Colonic mucosa (tissue), 4 donors: ENCODE measurements at places on chromosomes 4 and X. TPM values are rescaled to one million over a fixed set of nuclear protein-coding genes. Genes with fewer than 3 reads are reported as not detected.

Gene GAGE1
- not detected for total RNA-seq

Gene APOO
- 38.9 TPM for total RNA-seq

DNA sequence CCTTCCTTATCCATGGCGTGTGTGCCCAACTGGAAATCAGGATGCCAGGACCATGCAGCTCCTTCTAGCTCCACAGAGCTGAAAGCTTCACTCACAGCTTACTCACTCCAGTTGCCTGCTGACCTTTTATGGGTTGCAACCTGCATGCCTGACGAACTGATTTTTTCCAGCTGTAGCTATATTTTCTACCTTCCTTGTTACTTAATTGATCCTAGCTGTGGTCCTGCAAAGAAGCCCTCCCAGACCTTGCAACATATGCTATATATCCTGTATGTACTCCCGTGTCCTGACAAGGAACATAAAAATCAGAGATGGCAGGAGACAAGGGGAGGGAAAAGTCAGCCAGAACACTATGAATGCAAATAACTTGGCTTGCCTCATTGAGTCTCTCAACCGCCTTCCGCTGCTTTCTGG, 135.3 kb upstream of the LDB2 start:
- no peaks in the 10 kb centered on the region for H3K36me3 ChIP-seq
- H3K27me3 ChIP-seq: no peaks in the 10 kb centered on the region
- no peak for DNase-seq
- no peak overlapping the region for H3K4me3 ChIP-seq
- no peak overlapping the region for H3K27ac ChIP-seq

Gene TEC
- 2.1 TPM for total RNA-seq

DNA sequence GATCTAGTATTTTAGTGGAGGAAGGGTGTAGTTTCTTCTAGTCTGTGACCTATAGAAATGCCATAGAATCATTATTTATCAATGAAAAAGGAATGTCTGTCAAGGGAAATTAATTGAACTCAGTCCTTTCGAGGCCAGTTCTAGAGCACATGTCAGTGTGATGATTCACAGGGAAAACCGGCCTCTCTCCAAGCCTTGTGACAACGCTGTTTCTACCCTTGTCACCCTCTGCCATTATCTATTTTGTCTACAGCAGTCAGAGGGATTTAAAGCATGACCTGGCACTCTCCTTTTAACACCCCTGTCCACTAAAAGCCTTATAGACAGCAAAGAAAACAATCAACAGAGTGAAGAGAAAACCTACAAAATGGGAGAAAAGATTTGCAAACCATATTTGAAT, 119.8 kb downstream of the DRD5 start:
- DNase-seq: no peak
- H3K4me1 ChIP-seq: no peaks in the 10 kb centered on the region
- no peak overlapping the region for H3K4me3 ChIP-seq
- H3K36me3 ChIP-seq: no peaks in the 10 kb centered on the region

GRCh38 chrX:57155171-57155570, 18.0 kb upstream of the SPIN2A start:
- H3K4me3 ChIP-seq: no peak overlapping the region
- no peaks in the 10 kb centered on the region for H3K36me3 ChIP-seq
- DNase-seq: peak; percentile 34
- H3K27ac ChIP-seq: no peak overlapping the region
- H3K27me3 ChIP-seq: no peaks in the 10 kb centered on the region
- no peaks in the 10 kb centered on the region for H3K4me1 ChIP-seq

DNA sequence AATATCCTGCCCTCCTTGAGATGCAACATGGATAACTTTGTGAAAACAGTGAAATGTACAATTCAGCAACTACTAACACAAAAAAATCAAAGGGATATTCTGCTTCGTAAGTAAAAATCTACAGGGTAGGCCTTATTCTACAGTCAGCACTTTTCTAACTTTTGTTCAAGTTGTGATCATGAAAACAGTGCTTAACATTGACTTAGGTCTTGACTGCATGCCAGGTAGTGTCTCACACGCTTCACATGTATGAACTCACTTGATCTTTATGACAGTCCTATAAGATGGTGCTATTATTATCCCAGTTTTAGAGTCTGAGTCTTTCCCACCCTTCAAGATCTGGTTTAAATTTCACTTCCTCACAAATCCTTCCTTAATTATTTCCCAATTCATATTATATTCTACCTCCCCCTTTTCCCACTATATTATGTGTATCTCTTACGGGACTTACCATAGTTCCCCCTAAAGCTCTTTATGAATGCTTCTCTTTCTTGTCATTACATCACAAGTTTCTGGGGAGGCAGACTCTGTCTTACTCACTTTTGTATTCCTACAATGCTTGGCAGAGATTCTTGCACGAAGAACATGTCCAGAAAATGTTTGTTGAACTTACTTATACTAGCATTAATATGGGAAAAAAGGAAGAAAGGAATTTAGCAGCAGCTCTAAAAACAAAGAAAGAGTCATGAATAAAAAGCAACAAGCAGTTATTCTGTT, 179.8 kb downstream of the SCFD2 start:
- no peak overlapping the region for H3K4me3 ChIP-seq
- H3K36me3 ChIP-seq: no peaks in the 10 kb centered on the region
- no peak overlapping the region for H3K27ac ChIP-seq
- H3K27me3 ChIP-seq: no peaks in the 10 kb centered on the region
- H3K4me1 ChIP-seq: no peaks in the 10 kb centered on the region
- DNase-seq: no peak

Gene RS1
- total RNA-seq: not detected

GRCh38 chr4:15894393-15894792, 44.1 kb downstream of the FGFBP1 start:
- no peaks in the 10 kb centered on the region for H3K36me3 ChIP-seq
- H3K4me3 ChIP-seq: no peak overlapping the region
- no peak for DNase-seq

DNA sequence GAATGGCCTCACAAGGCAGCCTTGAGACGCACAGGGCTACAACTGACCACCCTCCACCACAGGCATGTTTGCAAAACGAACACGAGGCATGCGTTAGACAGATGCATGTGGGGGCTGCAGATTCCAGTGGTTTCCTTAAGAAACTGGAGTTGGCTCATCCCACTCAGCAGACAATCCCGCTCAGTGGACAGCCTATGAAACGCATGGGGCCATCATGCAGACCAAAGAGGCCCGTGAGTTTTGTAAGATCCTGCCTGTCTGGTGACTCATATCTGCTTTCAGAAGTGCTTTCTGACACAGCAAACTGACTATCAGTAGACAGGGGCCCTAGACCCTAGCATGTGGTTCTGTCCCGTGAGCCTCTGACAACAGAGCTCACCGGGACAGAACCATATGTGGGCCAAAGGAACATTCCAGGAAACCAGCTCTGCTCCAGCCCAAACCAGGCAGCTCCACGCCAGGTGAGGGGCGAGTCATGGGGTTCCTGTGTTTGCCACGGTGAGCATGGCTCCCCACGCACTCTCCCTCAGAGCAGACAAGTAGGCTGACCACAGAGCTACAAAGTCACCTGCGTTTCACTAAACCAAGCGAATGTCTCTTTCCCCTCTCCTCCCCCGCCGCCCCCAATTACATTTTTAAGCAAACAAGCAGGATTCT, 74.4 kb downstream of the MTMR1 start:
- no peaks in the 10 kb centered on the region for H3K4me1 ChIP-seq
- H3K36me3 ChIP-seq: no peaks in the 10 kb centered on the region
- H3K27me3 ChIP-seq: no peaks in the 10 kb centered on the region
- no peak overlapping the region for H3K27ac ChIP-seq

GRCh38 chr4:48226199-48226598, 43.4 kb downstream of the TEC start:
- no peak overlapping the region for H3K4me3 ChIP-seq
- no peaks in the 10 kb centered on the region for H3K36me3 ChIP-seq
- H3K4me1 ChIP-seq: no peaks in the 10 kb centered on the region
- H3K27ac ChIP-seq: no peak overlapping the region
- H3K27me3 ChIP-seq: no peaks in the 10 kb centered on the region
- DNase-seq: no peak

Gene CACNA1F
- total RNA-seq: 1.0 TPM

GRCh38 chr4:69092980-69093568, 3.2 kb upstream of the UGT2B7 start:
- no peaks in the 10 kb centered on the region for H3K27me3 ChIP-seq
- DNase-seq: no peak
- no peaks in the 10 kb centered on the region for H3K36me3 ChIP-seq
- H3K4me1 ChIP-seq: no peaks in the 10 kb centered on the region

DNA sequence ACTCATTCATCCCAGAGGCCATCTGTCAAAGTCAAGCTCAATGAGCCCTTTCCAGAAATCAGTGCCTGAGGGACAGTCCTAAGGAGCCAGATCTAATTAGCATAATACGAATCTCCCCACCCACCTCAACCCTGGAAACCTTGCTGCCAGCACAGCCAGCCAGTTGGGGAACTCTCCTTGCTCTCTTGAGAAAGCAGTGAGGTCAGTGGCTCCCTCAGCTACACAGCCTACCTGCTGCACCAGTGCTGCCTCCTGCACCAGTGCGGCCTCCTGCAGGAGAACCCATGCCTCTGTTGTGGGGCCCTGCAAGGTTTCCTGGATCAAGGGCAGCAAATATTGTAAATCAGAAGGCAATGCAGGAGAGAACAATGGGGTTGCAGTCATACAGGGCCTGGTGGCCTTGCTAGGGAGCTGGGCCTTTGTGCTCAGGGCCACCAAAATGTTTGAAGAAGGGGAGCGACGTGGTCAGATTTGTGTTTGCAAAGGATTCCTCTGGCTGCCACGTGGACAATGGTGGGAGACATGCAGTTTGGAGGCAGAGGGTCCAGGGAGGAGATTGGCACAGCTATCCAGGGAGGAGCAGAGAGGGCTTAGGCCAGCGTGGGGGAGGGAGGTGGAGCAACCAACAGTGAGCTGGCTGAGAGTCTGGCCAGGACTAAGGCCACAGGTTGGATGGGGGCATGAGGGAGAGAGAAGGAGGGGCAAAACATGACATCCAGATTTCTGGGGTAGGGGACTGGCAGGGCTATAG, 124.3 kb upstream of the MAMLD1 start:
- H3K27ac ChIP-seq: no peak overlapping the region
- H3K27me3 ChIP-seq: no peaks in the 10 kb centered on the region
- DNase-seq: peak; percentile 7
- H3K4me3 ChIP-seq: no peak overlapping the region

DNA sequence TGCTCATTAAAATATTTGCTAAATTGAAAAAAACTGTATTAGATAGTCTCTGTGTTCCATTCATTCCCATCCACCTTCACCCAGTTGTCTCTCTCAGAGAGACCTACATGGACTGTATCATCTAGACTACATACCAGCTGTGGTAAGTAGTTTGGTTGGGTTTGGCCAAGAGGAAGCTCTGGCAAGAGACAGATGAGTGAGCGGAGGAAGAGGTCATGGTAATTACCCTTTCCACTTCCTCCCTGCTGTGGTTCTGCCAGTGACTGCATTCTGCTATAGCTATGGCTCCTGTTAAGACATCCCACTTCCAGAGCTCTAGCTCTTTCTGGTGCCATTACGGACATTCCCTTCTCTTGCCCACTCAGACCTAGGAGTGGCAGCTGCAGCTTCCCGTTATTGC, 239.0 kb upstream of the MID1 start:
- H3K4me3 ChIP-seq: no peak overlapping the region
- no peaks in the 10 kb centered on the region for H3K36me3 ChIP-seq
- H3K27me3 ChIP-seq: no peaks in the 10 kb centered on the region
- no peak overlapping the region for H3K27ac ChIP-seq
- no peak for DNase-seq

Gene PNMA6A
- 0.37 TPM for total RNA-seq

Gene CYP4V2
- total RNA-seq: 36.0 TPM

DNA sequence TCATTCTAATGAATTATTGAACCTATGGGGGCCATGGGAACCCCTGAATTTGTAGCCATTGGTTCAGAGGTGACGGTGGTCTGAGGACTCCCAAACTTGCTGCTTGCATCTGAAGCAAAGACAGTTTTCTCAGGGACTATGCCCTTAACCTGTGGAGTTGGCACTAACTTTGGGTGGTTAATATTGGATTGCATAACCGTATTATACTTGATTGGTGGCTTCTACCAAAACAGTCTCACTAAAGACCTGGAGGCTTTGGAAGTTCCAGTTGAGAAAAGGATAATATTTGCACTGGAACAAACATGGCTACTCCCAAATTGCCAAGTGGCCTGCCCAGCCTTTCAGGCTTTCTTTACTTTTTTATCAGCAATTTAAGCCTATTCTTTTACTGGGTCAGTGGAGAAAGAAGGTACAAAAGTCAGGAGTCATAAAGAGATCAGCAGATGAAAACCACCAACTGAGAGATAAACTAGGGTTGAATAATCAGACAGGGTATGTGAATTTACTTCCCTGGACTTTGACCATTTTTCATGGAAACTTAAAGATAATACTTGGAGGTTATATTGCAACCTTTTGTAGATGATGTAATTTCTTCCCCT, 7.9 kb upstream of the KLHL8 start:
- H3K27ac ChIP-seq: peak overlapping the region; percentile 82
- peaks cover 9% of the 10 kb centered on the region for H3K4me1 ChIP-seq
- no peaks in the 10 kb centered on the region for H3K36me3 ChIP-seq
- DNase-seq: no peak

Gene FGFR3
- 52.9 TPM for total RNA-seq

GRCh38 chr4:16488084-16488483, 261.8 kb upstream of the TAPT1 start:
- no peak for DNase-seq
- H3K4me3 ChIP-seq: no peak overlapping the region
- H3K27ac ChIP-seq: no peak overlapping the region
- no peaks in the 10 kb centered on the region for H3K27me3 ChIP-seq
- H3K36me3 ChIP-seq: no peaks in the 10 kb centered on the region
- no peaks in the 10 kb centered on the region for H3K4me1 ChIP-seq

- peak within 1 kb of the TSS; percentile 42 for H3K4me3 ChIP-seq
- DNase-seq: peak; percentile 20
- no peaks in the 10 kb centered on the region for H3K36me3 ChIP-seq
- no peaks in the 10 kb centered on the region for H3K27me3 ChIP-seq
These were observed at the start of gene NEXMIF for GRCh38 chrX:74925225-74926088. Gene NEXMIF (minus strand): TSS chrX:74925452.

DNA sequence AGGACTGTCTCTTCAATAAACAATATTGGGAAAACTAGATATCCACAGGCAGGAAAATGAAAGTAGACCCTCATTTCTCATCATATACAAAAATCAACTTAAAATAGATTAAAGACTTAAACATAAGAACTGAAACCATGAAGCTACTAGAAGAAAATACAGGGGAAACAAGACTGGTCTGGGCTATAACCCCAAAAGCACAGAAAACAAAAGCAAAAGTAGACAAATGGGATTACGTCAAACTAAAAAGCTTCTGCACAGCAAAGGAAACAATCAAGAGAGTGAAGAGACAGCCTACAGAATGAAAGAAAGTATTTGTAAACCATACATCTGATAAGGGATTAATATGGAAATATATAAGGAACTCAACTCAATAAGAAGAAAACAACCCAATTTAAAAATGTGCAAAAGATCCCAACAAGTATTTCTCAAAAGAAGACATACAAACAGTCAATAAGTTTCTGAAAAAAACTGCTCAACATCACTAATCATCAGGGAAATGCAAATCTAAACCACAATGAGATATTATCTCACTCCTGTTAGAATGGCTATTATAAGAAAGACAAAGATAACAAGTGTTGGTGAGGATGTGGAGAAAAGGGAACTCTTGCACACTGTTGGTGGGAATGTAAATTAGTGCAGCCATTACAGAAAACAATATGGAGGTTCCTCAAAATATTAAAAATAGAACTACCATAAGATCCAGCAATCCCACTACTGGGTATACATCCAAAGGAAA, 325.3 kb upstream of the RASGEF1B start:
- H3K4me3 ChIP-seq: no peak overlapping the region
- no peak for DNase-seq
- H3K4me1 ChIP-seq: no peaks in the 10 kb centered on the region
- no peak overlapping the region for H3K27ac ChIP-seq
